ENCODE measurements at places on chromosomes 5 and 9.

DNA sequence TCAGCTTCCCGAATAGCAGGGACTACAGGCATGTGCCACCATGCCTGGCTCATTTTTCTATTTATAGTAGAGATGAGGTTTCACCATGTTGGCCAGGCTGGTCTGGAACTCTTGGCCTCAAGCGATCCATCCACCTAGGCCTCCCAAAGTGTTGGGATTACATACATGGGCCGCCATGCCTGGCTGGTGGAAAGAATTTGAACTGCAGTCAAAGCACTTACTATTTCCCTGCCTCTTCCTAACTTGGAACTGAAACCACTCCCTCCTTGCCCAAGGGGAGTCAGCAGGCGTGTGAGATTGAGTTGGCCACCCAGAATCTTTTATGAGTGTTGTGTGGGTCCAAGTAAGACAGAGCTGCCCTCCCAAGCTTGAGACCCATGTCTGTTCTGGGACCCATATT is 86.1 kb upstream of the PTPN3 start:
- no peak for DNase-seq

DNA sequence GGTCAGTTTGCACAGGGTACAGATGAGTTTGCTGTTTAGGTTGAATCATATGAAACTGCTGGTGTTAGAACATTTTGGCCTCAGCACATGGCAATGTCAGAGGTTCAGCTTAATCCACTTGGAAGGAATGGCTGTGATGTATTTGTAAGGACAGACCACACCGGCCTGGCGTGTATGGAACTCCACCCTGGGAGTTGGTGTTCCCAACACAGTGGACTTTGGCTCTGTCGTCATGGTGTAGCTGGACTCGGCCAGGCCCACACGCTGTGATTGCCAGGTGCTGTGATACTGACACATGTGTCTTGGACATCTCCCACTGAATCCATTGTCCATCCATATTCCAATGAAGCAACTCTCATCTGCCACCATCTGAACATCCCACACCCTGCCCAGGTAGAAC is 90.3 kb downstream of the ZNF618 start:
- DNase-seq = no peak

- no peak for DNase-seq
Observed at GRCh38 chr5:2251751-2252150, 369.0 kb upstream of the IRX4 start.

- no peak for DNase-seq
Observed at GRCh38 chr9:107439991-107440456, 49.5 kb downstream of the KLF4 start.

DNA sequence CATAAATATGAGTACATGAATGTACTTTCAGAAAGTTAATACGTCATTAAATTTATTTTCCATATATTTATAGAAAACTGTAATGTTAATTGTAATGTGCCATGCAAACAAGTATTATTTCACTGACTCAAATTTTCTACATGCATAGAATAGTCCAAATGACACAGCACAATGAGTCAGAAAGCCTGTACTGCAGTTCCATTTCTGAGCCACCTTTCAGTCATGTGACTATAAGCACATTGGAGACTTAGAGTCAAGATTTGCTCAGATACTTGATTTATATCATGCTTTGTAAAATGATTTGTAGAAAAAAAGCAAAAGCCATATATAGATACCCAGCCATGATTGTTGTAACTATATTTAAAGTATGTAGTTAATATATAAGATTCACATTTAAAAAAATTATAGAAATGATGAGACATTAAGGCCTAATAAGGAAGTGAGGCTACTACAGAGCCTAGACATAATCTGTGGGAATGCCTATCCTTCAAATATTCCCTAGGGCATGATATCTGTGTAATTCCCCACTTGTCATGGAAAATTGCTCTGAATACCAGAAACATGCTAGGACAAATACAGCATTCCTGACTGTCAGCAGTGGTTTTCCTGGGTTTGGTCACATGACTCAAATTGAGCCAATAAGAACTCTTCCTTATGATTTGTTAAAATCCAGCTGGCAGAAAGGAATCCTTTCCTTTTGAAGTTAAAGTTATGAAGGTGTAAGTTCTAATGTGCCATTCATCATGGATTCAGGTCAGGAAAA is 50.0 kb downstream of the PTPRD start:
- DNase-seq = no peak

DNA sequence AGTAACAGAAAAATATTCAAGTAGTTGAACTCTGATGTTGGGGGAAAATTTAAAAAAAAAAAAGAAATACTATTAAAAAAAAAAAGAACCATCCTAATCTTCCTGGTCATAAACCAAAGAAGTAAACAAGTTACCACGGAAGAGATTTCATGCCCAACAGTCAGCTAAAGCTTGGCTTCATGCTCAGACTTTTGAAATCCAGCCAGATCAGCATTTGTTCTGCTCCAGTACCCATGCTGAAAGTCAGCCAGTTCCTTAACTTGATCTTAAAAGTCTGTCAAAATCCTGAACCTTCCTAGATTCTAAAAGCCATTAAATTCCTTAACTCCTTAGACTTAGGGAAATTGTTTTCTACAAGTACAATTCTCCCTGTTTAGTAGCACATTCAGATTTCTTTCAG is 908.7 kb upstream of the CDH9 start:
- no peak for DNase-seq

DNA sequence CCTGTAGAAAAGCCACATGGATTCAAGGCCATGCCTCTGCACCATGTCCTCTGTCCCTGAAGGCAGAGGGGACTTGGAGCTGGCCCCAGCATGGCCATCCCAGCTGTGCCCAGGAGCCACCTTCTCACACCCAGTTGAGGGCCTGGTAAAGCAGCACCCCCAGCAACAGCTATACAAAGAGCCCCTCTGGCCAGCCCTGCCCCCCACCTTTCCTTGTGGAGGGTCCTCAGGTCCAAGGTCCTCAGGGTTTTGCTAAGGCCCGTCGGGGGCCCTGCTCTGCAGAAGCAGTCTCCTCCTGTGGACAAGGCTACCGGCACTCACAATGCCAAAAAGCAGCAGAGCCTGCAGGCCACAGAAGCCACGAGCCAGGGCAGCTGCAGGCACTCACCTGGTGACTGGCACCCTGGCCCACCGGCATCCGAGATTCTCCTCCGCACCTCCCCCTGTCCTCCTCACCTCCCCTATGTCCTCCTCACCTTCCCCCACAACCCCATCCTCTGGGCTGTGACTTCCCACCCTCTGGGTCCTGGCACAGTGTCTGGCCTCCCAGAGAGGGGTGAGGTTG is 39.9 kb upstream of the LPCAT1 start:
- DNase-seq = no peak

GRCh38 chr9:89080193-89080592 is 88.9 kb downstream of the S1PR3 start:
- DNase-seq = no peak

- DNase-seq = no peak
Observed at GRCh38 chr5:160327818-160328217, 15.5 kb upstream of the CCNJL start.

DNA sequence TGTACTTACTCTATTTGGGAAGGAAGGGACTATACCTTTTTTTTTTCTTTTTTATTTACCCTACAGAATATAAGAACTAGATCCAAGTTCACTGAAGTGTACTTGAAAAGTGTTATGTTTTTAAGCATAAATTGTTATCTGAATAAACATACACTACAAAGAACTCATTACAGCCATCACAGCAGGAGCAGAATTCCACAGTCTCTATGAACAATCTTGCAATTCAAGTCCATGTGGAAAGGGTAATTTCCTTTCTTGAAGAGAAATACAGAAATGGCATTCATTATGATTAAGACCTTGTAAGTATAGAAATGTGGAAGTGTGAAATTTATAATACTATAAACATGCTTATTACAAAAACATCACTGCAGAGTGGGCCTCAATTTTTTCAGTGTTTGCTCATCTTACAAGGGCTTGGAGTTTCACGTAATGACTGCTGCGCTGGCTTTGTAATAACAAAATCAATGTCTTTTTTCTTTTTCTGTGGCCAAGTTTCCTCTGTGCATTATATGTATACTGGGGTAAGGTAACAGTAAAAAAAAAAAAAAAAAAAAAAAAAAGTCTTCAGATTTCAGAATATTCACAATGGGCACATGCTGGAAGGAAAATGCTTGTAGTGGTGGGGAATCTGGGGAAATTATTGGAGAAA is 77.0 kb upstream of the GNA14 start:
- DNase-seq = no peak
